ENCODE measurements at places on chromosomes 5 and 9.

GRCh38 chr5:175728316-175728715 lies 70.4 kb downstream of the HRH2 start:
- no peak for DNase-seq

DNA sequence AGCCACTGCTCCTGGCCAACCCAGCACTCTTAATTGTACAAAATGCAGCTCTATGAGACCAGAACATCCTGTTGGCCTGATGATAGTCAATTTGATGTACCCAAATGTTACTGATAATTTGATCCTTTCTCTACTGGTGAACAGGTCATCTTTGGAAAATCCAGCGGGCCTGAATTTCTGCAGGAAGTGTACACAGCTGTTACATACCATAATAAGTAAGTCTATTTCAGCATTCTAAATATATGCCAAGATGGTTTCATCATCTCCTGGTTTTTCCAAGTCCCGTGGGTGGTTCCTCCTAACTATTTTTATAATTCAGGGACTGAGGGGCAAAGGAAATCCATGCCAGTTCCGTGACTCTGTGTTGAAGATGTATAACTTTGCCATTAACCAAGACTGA lies 155.4 kb downstream of the DOCK8 start:
- no peak for DNase-seq

- DNase-seq = no peak
Measured at GRCh38 chr9:98207606-98208005, 15.2 kb upstream of the CORO2A start.

DNA sequence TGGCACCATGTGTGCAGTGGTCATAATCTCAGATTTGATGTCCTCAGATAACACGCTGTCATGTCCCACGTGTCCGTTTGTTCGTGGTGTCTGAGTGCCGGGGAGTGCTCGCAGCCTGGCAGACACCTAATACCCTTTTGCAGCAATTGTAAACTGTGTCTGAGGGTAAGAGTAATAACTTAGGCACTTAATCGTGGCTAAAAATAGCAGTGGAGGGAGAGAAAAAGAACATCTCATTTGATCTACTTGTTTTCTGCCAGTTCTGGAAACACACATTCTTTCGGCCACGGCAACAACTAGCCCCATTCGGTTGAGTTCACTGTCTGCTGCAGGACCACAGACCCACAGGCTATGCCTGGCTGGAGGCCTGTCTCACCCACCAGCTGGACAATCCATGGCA lies 16.5 kb downstream of the ADCY2 start:
- DNase-seq = no peak

DNA sequence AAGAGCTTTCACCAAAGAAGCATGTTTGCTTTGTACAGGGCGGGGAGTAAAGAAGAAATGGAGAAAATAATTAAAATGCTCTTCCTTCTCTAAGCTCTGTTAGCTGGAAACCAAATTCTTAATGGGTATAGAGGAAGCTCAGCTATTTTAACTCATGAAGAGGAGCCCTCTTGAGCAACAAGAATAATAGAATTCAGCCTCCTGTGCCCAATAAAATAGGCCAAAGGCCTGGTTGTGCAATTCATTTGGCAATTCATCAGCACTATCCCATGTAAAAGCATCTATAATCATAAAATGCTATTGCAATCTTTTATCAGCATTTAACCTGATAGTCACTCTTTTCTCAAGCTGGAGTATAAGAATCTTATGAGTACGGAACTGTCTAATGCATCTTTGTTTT lies 133.6 kb upstream of the CDH6 start:
- DNase-seq = peak; percentile 15

DNA sequence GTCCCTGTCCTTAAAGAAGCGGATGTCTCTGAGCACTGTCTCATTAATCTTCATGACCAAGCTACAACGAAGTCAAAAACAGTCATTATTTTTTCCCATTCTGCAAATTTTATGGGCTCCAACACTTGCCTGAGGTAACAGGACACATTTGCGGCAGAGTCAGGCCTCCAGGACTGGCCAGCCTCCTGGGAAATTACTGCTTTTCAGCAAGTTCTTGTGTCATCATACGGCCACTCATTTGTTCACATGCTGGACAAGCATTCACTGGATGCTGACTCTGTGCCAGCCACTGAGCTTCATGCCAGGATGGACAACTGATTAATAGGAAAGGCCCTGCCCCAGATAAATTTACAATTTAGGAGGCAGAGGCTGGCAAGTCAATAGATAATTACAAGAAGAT lies 305.7 kb downstream of the ACTL7B start:
- DNase-seq = peak; percentile 9

GRCh38 chr5:160260881-160261815 lies 31.8 kb downstream of the FABP6 start:
- no peak for DNase-seq

- DNase-seq = peak; percentile 73
Measured at GRCh38 chr5:106415541-106415940, 1255.2 kb downstream of the EFNA5 start.

DNA sequence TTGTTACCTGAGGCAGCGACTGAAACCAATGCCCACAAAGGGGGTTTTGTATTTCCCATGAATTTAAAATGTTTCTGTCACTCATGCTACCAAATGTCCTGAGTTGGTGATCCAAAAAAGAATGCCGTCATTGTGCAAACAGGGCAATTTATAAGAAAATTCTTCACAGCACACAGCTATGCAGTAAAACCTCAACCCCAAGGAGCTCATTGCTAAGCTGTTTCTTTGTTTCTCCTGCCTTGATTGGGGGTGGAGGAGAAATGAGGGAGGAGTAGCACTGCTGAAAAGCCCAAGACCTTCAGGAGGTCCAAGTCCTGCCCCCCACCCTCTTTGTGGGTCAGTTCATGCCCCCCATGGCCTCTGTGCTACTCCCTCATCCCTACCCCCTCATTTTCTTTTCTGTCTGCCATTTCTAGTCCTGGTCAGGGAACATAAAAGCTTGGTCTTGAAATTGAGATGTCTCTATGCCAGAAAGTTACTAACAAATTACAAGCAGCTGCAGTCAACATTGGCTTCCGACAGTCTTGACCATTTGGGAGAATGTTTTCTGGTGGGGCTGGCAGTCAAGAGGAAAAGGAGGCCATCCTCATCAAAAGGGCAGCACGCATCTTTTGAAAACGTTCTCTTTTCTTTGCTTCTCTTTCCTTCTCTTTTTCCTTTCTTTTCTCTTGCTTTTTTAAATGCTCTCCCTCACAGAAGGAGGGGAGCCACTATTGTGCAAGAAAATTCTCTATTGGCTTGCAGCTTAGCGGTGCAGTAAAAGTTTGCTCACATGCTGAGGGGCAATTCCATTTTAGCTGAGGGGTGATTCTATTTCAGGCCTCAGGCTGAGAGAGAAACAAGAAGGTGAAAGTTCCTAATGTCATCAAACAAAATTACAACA lies 133.3 kb downstream of the GCNT1 start:
- no peak for DNase-seq

GRCh38 chr9:93296889-93297480 lies 113.0 kb downstream of the WNK2 start:
- DNase-seq = no peak

GRCh38 chr9:99181621-99182020 lies 40.1 kb downstream of the ALG2 start:
- DNase-seq = no peak

DNA sequence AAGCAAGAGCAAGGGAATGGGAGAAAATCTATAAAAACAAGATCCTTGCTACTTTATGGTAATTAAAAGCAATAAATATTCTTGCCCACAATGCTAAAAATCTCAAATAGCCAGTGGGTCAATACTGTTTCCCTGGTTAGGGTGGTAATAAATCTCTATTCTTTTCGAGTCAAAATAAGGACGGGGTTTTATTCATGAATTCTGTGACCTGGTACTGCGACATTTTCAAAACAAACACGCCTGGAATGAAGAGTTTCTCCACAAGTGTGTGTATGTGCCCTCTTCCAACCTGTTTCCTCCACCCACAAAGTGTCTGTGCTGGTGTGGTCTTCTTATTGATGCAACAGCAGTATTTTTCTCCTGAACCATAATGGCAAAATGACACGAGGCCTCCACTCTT lies 358.8 kb upstream of the BRINP1 start:
- no peak for DNase-seq

DNA sequence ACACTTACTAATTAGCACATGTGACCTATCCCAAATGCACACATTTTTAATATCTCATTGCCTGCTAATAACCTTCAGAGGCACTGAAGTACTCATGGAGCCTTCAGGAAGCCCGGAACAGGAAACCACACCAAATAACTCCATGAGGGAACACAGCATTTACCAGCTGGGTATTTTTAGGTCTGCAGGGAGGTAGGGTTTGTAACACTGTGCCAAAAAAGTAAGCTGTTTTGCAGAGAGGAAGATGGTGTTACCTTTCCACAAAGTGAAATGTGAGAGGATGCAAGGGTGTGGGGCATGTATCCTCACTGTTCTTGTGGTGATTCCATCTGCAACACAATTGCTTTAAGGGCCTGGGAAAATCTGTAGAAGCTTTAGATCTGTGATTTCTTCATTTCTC lies 64.4 kb downstream of the NUDT12 start:
- no peak for DNase-seq

GRCh38 chr5:39203275-39203922 lies 16.0 kb downstream of the FYB1 start:
- no peak for DNase-seq
